ENCODE measurements at places on chromosomes 12 and 14. TPM values are rescaled to one million over a fixed set of nuclear protein-coding genes. Genes with fewer than 3 reads are reported as not detected.

GRCh38 chr12:101925935-101926334, 48.6 kb downstream of the DRAM1 start:
- no peak for DNase-seq

- no peak for DNase-seq
These were observed 65.6 kb upstream of the OVCH1 start for GRCh38 chr12:29563071-29563470.

GRCh38 chr14:56899829-56900228, 89.5 kb upstream of the OTX2 start:
- no peak for DNase-seq

DNA sequence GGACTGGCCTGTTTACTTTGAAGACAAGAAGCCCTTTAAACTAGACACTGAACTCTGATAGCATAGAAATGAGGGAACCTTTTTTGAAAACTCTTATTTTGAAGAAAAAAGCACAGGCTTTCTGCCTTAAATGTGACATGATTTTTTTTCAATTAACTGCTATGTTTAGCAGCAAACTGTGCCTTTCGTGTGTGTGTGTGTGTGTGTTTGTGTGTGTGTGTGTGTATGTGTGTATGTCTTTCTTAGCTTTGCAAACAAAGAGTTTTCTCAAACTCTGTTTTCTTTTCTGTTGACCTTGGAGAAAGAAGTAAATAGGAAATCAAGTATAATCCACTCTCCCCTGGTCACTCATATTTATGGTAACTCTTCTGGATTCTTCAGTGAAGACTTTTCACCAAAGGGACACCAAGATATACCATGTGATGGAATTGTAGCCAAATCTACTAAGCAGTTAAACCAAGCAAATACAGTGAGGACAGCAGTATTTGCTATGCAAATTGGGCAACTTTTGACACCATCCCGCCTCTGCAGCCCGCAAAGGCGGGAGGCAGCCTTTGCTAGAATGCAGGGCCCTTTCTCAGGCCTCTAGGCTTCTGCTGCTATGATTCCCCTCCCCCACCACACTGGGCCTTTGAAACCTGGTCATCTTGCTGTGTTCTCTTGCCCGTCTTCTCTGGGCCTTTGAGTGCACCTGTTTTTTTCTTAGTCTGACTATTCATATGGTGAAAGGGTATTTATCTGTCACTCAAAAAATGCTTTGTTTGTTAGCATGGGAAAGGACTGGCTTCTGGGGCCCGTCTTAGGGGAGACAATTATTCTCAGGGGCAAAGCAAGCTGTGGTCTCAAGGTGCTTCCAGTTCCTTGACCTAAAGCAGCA, 107.9 kb downstream of the MYRFL start:
- no peak for DNase-seq

The MYO1A gene
- 0.13 TPM for total RNA-seq
